LoVo (cell line): ENCODE measurements at places on chromosomes 7 and 10.

DNA sequence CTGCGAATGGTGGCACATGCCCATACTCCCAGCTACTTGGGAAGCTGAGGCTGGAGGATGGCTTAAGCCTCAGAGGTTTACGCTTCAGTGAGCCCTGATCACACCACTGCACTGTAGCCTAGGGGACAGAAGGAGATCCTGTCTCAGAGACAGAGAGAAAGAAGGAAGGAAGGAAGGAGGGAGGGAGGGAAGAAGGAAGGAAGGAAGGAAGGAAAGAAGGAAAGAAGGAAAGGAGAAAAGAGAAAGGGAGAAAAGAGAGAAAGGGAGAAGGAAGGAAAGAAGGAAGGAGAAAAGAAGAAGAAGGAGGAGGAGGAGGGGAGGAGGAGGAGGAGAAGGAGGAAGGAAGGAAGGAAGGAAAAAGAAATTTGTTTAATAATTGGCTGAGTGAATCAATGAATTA lies 13.0 kb upstream of the SAR1A start:
- no peak for DNase-seq

DNA sequence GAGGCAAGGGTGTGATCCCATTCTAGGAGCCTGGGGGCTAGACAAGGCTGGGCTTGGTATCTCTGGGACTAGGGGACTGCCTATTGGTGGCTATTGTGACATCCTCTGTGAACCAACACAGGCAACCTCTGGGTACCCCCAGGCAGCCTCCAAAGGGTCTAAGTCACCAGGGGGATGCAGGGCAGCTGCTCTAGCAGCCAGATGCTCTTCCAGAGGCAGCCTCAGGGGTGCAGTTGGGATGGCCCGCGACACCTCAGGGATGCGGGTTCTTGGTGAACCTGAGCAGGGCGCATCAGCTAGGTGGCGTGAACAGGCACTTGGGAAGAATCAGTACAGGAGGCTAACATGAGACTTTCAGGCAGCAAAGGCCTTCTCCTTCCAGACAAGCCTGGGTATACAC lies 1.6 kb upstream of the TMEM120A start:
- no peak for DNase-seq

- DNase-seq: no peak
Observed at GRCh38 chr7:18338910-18339523, 156.5 kb upstream of the HDAC9 start.

GRCh38 chr7:108464743-108465142 lies 8.5 kb upstream of the NRCAM start:
- no peak for DNase-seq

DNA sequence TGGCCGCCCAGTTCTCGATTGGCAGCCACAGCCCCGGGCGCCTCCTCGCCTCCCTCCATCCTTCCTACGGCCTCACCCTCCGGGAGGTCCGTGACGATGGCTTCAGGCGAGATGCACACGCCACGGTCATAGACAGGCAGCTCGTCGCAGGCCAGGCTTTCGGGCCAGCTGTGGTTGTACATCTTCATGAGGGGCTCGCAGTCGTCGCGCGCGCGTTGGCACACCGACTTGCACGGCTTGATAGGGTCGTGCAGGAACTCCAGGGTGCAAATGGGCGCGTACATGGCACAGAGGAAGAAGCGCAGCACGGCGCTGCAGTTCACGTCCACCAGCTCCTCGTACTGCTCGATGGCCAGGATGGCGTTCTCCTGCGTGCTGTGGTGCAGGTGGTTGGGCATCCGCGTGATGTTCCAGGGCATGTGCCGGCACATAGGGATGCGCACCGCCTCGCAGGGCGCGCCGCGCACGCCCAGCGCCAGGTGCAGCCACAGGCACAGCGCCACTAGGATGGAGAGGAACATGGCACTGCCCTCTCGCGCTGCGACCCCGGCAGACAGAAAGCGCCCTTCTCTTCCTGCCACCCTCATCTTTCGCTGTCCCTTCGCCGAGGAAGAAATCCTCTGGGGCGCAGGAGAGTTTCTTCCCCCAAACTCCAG lies 472 bp downstream of the SFRP4 start:
- no peak for DNase-seq

DNA sequence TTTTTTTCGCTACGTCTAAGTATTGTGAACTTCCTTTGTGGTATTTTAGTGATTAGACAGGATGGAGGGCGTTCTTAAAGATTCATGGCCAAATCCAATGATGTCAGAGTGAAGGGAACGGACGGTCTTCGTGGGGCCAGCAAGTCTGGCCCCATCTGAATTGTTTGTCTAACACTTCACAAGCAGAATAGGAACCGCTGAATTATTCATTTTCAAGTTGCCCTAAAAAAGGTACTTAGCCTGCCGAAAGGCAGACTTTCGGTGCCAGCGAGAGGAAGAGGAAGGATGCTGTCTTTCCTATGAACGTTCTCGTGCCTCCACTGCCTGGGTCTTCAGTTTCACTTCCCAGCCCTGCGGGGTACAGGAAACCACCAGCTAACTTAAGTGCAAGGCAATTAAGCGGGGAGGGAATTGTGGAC lies 145.7 kb upstream of the SH2B2 start:
- DNase-seq: no peak

DNA sequence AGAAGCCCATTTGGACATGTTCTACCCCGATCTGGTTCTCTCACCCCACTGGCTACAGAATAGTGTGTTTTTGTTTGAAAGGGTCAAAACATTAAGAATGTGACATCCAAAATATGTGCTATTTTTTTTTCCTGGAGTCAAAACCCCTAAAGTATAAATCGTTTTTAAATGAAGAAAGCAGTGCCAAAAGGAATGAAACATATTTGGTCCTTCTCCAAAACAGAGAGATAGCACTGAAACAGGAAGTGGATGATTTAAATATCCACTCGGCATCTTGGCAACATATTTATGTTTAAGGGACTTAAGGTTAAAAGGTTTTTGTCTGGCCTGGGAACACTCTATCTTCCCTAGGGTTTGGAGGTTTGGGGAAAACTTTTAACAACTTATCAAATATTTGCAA lies 32.3 kb downstream of the CALD1 start:
- DNase-seq: no peak

DNA sequence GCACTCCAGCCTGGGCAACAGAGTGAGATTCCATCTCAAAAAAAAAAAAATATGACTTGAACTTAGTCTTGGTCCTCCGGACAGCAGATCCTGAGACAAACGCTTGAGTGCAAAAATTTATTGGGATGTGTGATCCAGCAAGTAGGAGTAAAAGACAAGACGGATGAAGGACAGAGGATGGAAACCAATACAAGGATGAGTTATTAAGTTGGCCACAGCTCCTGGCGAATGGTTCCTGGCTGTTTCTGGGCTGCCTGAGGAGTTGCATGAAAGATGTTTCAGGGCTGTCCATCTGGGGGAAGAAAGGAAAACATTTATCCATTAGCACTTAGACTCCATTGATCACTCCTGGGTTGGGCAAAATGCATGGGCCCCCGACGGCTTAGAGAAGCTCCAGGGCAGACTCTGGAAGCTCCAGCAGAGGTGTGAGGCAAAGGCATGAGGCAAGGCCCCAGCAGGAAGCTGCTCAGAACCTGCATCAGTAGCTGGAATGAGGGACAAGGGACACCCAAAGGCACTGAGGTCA lies 98.3 kb upstream of the ZNF438 start:
- no peak for DNase-seq

DNA sequence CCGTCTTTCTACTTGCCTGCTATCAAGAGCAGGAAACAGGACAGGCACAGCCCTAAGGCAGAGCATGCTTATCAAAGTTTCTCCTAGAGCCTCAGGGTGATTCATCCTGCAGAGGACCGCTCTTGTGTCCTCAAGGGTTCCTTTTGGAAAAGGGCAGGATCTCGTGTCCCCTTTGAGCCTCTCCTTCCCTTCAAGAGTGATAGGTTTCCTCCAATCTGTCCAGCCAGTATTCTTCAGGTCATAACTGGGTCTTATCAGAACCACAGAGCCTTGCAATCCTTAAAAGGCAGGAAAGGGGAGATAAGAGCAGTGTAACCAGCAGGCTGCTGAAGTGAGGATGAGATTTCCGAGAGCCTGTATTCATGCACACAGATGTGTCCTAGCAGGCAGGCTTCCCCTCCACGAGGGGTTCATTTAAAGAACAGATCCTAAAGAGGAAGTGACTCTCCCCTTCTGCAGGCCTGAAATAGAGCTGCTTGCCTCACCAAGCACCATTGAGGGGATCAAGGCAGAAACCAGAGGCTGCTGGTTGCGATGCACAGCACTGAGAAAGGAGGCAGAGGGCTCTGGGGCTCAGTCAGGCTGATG lies 90.5 kb upstream of the SVIL start:
- no peak for DNase-seq

DNA sequence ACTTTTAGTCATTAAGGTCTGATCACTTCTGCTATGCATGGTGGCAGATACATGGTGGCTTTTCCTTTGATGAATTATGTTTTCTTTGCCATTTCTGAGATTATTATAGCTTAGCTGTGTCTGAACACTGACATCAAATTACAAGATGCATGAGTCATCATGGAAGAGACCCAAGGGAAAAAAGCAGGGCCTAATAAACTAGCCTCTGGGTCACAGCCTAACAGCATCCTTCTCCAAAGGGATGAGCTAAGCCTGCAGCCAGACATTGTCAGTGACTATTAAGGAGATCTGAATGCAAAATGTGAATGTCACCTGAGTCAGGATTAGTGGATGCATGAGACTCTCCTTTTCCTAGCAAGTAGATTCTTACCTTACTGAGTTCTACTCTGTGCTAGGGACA lies 19.1 kb upstream of the OGDHL start:
- no peak for DNase-seq

DNA sequence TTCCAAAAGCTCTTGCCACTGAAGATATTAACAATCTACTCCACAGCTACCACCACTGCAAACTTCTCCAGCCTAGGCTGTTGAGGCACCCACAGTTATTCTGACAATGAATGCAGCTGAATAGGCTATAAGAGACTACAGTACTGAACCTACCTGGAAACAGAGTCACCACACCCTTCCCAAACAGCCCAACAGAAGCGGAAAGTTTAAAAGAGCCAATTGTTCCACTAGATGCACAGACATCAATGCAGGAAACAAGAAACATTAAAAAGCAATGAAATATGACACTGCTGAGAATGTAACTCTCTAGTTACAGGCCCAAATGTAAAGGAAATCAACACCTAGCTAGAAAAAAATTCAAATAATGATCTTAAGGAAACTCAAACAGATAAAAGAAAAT lies 64.5 kb upstream of the PLA2G12B start:
- no peak for DNase-seq

DNA sequence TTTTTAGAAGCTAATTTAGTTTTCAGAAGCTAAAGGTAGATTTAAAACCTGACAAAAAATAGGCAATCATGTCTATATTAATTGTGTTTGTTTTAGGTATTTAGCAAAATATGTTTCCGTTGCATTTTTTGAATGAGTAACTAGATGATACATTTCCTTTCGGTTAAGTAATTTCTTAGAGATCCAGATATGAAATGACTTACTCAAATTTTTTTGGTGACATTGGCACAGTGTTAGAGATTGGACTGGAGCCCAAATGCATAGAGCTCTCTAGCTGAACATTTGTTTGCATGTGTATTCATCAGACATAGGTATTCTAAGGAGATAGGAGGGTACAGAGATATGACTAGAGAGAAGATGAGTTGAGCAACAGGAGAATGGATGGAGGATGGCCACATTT lies 1.9 kb downstream of the BUB3 start:
- no peak for DNase-seq

- peak; percentile 38 for DNase-seq
Observed at GRCh38 chr10:44706745-44707144, 204.4 kb upstream of the TMEM72 start.

DNA sequence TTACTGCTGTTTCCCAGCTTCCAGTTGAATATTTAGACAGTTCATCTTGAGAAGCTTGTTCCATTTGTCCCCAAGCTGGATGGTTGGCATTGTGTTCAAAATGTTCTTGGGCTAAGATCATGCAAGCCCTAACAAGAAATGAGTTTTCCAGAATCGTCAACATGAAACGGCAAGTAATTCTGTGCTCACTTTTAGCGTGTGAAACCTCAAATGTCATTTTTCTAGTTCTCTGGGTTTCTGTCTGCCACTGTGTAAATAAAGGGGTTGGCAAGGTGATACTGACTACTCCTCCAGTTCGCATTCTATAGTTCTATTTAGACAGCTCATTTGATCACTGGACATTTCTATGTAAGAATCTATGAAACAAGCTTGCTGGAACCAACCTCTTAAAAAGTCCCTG lies 194.0 kb downstream of the AHR start:
- DNase-seq: no peak

- DNase-seq: no peak
Observed at GRCh38 chr10:44962870-44963738, 3.5 kb downstream of the RASSF4 start.

GRCh38 chr10:23155169-23155568 lies 36.9 kb upstream of the PTF1A start:
- no peak for DNase-seq

DNA sequence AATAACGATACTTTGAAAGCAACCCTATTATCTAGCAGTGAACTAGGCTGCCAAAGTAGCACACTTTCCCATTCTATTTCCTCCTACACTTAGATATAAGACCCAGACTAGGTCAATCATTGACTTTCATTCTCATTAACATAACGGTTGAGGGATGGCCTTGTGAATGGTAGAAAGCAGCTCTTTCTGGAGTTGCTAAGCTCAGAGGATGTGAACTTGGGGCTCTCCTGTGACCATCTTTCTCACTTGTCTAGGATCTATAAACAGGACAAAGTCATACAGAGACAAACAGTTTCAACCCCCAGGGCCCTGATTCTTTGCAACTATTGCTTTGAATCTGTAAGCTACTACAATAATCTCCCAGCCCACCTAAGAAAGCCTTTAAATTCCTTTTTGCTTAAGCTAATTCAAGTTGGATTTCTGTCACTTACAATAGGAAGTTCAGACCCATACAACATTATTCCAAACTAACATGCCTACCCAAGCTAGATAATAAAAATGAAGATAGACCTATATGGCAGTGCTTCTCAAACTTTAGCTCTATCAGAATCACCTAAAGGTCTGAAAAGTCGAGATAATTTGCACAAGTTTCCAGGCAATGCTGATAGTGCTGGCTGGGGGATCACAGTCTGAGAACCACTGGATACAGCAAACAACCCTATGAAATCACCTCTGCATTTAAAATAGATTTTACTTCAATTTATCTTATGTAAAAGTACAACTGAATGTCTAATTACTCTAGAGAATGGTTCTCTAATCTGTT lies 16.7 kb downstream of the P4HA1 start:
- DNase-seq: no peak

DNA sequence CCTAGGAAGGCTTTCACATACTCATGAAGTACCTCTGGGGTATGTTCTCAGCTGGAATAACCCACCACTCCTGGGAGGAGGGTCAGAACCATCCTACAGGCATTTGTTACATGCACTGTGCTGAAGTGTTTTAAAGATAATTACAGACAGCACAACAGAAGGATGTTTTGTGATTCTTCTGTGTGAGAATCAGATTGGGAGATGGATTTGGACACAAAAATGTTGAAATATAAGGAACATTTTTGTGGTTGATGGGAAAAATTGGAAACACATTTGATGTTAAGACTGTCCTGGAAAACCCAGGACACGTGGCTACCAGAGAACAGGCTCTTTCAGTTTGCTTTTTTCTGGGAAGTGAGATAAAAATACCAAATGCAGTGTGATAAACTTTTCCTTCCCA lies 61.4 kb downstream of the BICC1 start:
- DNase-seq: no peak
